ENCODE measurements at places on chromosomes 12 and 14. TPM values are rescaled to one million over a fixed set of nuclear protein-coding genes. Genes with fewer than 3 reads are reported as not detected.
A peak's percentile ranks its signal among the peaks of the same experiment; 100 is the strongest.

- H3K27ac ChIP-seq: no peak overlapping the region
- no peak overlapping the region for H3K4me3 ChIP-seq
- H3K27me3 ChIP-seq: no peaks in the 10 kb centered on the region
- H3K36me3 ChIP-seq: no peaks in the 10 kb centered on the region
- no peak for DNase-seq
- no peaks in the 10 kb centered on the region for H3K4me1 ChIP-seq
These were observed 4.8 kb upstream of the ZCCHC8 start for GRCh38 chr12:122505419-122506051.

- no peak overlapping the region for H3K27ac ChIP-seq
- H3K4me1 ChIP-seq: peaks cover 18% of the 10 kb centered on the region
- H3K4me3 ChIP-seq: no peak overlapping the region
- peak; percentile 58 for DNase-seq
- H3K36me3 ChIP-seq: no peaks in the 10 kb centered on the region
These were observed 2.6 kb upstream of the TAMALIN start for GRCh38 chr12:52004042-52004648.

DNA sequence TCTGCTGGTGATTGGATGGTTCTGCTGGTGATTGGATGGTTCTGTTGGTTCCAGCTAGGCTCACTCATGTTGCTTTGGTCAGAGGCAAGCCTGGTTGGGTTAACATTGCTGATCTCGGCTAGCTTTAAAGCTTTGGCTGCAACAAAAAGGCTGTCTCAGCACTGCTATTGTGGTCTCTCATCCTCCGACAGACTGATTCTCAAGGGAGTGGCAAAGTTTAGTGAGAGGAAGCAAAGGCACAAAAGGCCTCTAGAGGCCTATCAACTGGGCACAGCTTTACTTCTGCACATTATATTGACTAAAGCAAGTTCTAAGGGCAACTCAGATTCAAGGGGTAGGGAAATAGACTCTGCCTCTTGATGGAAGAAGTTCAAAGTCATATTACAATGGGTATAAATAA, 84.7 kb upstream of the LGR5 start:
- no peak overlapping the region for H3K27ac ChIP-seq
- H3K27me3 ChIP-seq: no peaks in the 10 kb centered on the region
- no peaks in the 10 kb centered on the region for H3K4me1 ChIP-seq
- H3K4me3 ChIP-seq: no peak overlapping the region
- no peaks in the 10 kb centered on the region for H3K36me3 ChIP-seq

GRCh38 chr14:31229638-31230572, 22.3 kb upstream of the HECTD1 start:
- no peaks in the 10 kb centered on the region for H3K27me3 ChIP-seq
- no peak overlapping the region for H3K4me3 ChIP-seq
- H3K4me1 ChIP-seq: no peaks in the 10 kb centered on the region
- DNase-seq: peak; percentile 23

GRCh38 chr14:51744372-51745130, 92.8 kb downstream of the FRMD6 start:
- no peak for DNase-seq
- H3K27ac ChIP-seq: no peak overlapping the region
- no peaks in the 10 kb centered on the region for H3K4me1 ChIP-seq
- no peaks in the 10 kb centered on the region for H3K36me3 ChIP-seq
- no peaks in the 10 kb centered on the region for H3K27me3 ChIP-seq

DNA sequence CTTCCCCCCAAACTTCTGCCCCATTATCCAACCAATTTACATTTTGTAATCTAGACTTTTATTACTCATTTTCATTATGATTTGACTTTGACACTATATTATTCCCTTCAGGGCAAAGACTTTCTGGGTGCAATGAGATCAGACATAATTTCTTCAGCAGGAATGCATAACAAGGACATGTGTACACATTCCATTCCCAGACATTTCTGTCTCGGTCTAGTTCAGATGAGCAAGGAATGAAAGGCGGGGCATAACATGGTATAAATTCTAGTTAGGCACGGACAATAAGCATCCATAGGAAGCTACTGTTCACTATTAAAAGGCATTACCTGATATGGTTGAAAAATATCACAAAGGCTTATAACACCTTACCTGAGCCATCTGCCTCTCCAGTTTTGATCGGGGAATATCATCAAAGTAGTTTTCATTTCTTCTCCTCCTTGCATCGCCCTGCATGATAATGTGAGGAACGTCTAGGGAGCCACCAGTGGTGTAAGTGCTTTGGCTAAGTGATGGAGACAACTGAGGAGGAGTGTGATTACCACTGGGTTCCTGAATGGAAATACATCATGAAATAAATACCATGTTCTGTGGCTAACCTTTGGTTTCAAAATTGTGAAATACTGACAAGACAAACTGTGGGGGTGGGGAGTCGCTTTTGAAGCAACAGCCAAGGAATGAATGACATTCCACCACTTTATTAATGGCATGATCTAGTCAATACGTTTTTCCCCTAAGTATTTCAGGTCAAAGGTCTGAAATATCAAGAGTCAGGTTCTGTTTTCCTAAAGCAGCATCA, 183.9 kb downstream of the APAF1 start:
- H3K36me3 ChIP-seq: no peaks in the 10 kb centered on the region
- H3K27me3 ChIP-seq: no peaks in the 10 kb centered on the region
- H3K4me3 ChIP-seq: no peak overlapping the region

GRCh38 chr14:21142357-21142756, 13.5 kb downstream of the OR5AU1 start:
- no peak overlapping the region for H3K4me3 ChIP-seq
- H3K27ac ChIP-seq: no peak overlapping the region
- DNase-seq: no peak
- H3K36me3 ChIP-seq: no peaks in the 10 kb centered on the region
- H3K4me1 ChIP-seq: no peaks in the 10 kb centered on the region

GRCh38 chr14:90281756-90282155, 25.4 kb downstream of the PSMC1 start:
- H3K27me3 ChIP-seq: no peaks in the 10 kb centered on the region
- no peak for DNase-seq
- no peak overlapping the region for H3K27ac ChIP-seq
- no peaks in the 10 kb centered on the region for H3K36me3 ChIP-seq
- H3K4me1 ChIP-seq: peaks cover 10% of the 10 kb centered on the region

GRCh38 chr12:28622406-28622805, 432.1 kb downstream of the CCDC91 start:
- no peaks in the 10 kb centered on the region for H3K4me1 ChIP-seq
- H3K27me3 ChIP-seq: no peaks in the 10 kb centered on the region
- no peak overlapping the region for H3K4me3 ChIP-seq
- no peak for DNase-seq

DNA sequence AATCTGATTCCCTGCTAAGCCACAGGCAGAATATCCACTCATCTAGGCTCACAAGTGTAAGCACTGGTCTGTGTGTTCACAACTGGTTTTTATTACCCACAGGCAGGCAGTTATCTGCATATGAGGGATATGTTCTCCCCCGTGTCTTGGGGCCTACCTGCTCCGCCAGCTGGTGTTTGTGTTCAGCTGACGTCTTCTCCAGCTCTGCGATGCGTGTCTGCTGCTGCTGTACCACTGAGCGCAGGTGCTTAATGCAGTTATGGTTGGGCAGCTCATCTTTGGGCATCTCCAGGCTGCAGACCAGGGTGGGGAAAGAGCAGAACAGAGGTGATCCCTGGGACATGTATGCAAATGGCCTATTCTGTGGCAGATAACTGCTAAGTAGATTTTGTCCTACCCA, 13.7 kb downstream of the RNF41 start:
- H3K27ac ChIP-seq: no peak overlapping the region
- H3K36me3 ChIP-seq: no peaks in the 10 kb centered on the region
- H3K4me1 ChIP-seq: no peaks in the 10 kb centered on the region
- no peaks in the 10 kb centered on the region for H3K27me3 ChIP-seq
- no peak for DNase-seq

- H3K27ac ChIP-seq: no peak within 1 kb of the TSS
- H3K27me3 ChIP-seq: no peaks in the 10 kb centered on the region
- H3K4me3 ChIP-seq: peak within 1 kb of the TSS; percentile 56
- peaks cover 6% of the 10 kb centered on the region for H3K4me1 ChIP-seq
These were observed at the start of gene KIF26A for GRCh38 chr14:104138098-104138717. Gene KIF26A, plus strand, starts transcription at chr14:104138587. Its CDS starts 136 bp downstream, at chr14:104138723.

DNA sequence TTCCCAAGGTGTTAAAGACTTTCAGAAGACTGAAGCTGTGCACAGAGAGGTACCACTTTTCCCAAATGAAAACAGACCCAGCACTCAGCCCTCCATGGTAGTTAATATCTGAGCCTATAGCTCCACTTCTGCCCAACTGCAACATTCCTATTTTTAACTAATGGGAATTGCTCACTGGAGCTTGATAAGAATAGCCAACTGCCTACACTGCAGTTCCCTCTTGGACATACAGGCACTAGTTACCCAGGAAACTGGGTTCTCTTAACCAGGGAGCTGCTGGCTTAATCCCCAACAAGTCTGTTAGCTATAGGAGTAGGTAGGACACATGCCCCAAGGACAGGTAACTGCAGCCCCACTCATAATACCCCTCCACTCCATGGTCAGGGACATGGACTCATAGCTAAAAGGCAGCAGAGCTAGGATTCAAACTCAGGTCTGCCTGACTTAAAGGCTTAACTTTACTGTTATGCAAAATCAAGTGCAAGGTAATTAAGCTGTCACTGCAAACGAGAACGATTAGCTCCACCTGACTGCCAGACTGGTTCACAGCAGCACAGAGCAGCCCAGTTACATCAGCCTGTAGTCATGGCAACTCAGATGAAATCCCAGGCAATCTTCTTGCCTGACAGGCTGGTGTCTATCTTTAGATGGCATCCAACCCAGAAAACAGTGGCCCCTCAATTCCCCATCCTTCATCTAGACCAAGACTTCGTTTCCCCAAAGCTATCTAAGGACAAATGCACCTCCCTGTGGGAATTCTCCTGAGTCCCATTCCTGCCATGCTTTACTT, 77.1 kb upstream of the ACTN1 start:
- H3K27me3 ChIP-seq: no peaks in the 10 kb centered on the region
- DNase-seq: no peak
- H3K36me3 ChIP-seq: no peaks in the 10 kb centered on the region
- H3K4me3 ChIP-seq: no peak overlapping the region
- peaks cover 5% of the 10 kb centered on the region for H3K4me1 ChIP-seq

- DNase-seq: no peak
- no peaks in the 10 kb centered on the region for H3K27me3 ChIP-seq
- H3K4me3 ChIP-seq: no peak overlapping the region
- no peaks in the 10 kb centered on the region for H3K36me3 ChIP-seq
- no peak overlapping the region for H3K27ac ChIP-seq
These were observed 98.4 kb upstream of the SLC38A2 start for GRCh38 chr12:46470975-46471374.

DNA sequence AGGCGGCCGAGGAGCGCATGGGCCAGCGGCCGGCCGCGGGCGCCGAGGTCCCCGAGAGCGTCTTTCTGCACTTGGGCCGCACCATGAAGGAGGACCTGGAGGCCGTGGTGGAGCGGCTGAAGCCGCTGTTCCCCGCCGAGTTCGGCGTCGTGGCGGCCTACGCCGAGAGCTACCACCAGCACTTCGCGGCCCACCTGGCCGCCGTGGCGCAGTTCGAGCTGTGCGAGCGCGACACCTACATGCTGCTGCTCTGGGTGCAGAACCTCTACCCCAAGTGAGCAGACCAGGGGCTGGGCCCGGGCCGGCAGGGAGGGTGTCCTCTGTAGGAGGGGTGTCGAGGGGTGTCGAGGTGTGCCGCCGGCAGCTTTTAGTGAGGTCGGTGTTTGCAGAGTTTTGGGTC, 4.1 kb downstream of the TNFAIP2 start:
- no peaks in the 10 kb centered on the region for H3K27me3 ChIP-seq
- no peak for DNase-seq
- no peak overlapping the region for H3K27ac ChIP-seq
- H3K4me3 ChIP-seq: peak overlapping the region; percentile 41
- H3K36me3 ChIP-seq: no peaks in the 10 kb centered on the region
- peaks cover 42% of the 10 kb centered on the region for H3K4me1 ChIP-seq

GRCh38 chr12:107319533-107320032, 226.2 kb upstream of the CRY1 start:
- no peaks in the 10 kb centered on the region for H3K36me3 ChIP-seq
- no peaks in the 10 kb centered on the region for H3K27me3 ChIP-seq
- no peak for DNase-seq

GRCh38 chr14:71395151-71395604, 487.9 kb downstream of the PCNX1 start:
- H3K4me3 ChIP-seq: no peak overlapping the region
- no peaks in the 10 kb centered on the region for H3K4me1 ChIP-seq
- no peaks in the 10 kb centered on the region for H3K27me3 ChIP-seq
- DNase-seq: no peak
- H3K36me3 ChIP-seq: no peaks in the 10 kb centered on the region

DNA sequence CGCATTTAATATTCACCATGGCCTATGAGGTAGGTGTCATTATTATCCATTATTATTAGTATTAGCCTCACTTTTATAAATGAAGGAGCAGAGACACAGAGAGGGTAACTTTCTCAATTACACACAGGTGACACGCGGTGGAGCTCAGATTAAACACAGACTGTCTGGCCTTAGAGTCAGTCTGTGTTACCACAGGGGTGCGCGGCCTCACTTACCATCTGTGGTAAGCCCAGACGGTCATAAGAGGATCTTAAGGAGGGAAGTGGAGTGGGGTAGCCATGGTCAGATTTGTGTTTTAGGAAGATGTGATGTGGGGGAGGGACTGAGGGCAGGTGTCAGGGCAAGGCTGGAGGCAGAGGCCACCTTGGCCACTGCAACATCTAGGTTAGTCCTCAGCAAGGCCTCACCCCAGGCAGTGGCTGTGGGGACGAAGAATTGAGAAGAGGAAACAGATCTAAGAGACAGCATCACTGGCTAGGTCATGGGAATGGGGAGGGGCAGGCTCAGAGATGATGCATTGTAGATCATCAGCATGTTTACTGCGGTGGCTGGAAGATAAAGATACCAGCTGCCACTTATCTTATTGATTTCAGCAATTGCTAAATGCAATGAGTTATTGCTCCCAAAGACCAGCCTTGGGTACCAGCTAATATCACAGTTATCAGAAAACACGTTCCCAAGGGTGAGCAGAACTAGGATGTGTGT, 67.1 kb downstream of the SERPINA3 start:
- H3K27ac ChIP-seq: no peak overlapping the region
- H3K27me3 ChIP-seq: no peaks in the 10 kb centered on the region
- DNase-seq: peak; percentile 10
- no peaks in the 10 kb centered on the region for H3K4me1 ChIP-seq
- no peaks in the 10 kb centered on the region for H3K36me3 ChIP-seq

DNA sequence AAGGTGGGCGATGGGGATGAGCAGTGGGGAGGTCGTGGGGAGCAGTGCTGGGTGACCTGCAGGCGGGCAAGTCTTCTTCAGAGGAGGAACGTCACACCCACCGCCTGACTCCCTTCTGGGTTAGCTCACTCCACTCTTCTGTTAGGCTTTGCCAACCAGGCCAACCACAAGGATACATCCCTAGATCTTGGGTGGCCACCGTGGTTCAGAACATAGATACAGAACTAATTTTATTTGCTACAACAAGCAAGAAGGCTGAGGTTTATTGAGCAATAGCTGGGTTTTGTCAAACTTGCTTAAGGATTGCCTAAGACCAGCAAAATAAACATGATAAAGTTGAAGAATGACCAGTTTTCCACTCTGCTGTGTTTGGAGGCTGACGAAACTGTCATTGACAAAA, 109.4 kb downstream of the DACT1 start:
- DNase-seq: peak; percentile 27
- H3K4me1 ChIP-seq: peaks cover 2% of the 10 kb centered on the region
- no peaks in the 10 kb centered on the region for H3K27me3 ChIP-seq

Gene SRRM4
- total RNA-seq: 0.79 TPM

Gene MYO1A
- 5.9 TPM for total RNA-seq

Gene KLRC2
- 0.56 TPM for total RNA-seq

Gene PLCZ1
- 52.5 TPM for total RNA-seq

Gene SYNDIG1L
- 0.16 TPM for total RNA-seq

Gene DAO
- total RNA-seq: 0.81 TPM

Gene SERPINA12
- 0.25 TPM for total RNA-seq

Gene SLCO1C1
- total RNA-seq: 1.1 TPM

Gene HOXC9
- total RNA-seq: 7.8 TPM

Gene PRR4
- total RNA-seq: 8.4 TPM

Gene OLR1
- total RNA-seq: 2.5 TPM

Gene TMEM229B
- total RNA-seq: 77.4 TPM

Measured in testis (tissue), 5 donors.